ENCODE measurements at places on chromosomes 3 and 15. TPM values are rescaled to one million over a fixed set of nuclear protein-coding genes. Genes with fewer than 3 reads are reported as not detected.

DNA sequence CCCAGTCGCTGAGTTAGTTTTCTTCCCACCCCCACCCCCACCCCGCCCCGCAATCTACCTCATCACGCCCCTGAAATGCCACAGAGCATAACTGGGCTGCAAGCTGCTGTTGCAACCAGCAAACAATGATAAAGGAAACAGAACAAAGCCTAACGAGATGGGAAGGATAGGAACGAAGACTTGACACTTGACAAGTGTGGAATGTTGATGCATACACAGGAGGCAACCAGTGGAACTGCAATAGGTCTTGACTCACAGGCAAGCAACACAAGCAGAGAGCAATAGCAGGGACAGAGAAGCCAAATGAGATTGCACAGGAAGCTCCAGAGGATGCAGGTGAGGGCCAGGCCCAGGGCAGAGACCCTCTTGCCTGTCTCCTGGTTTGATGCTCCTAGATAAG lies 225.9 kb downstream of the IGSF11 start:
- no peak overlapping the region for H3K27ac ChIP-seq
- no peak overlapping the region for H3K4me3 ChIP-seq
- no peak for DNase-seq
- no peaks in the 10 kb centered on the region for H3K4me1 ChIP-seq

GRCh38 chr3:186680869-186681268 lies 15.1 kb downstream of the HRG start:
- no peak overlapping the region for H3K4me3 ChIP-seq
- H3K36me3 ChIP-seq = peaks cover 2% of the 10 kb centered on the region
- no peak for DNase-seq
- H3K4me1 ChIP-seq = no peaks in the 10 kb centered on the region
- H3K27me3 ChIP-seq = peaks cover 37% of the 10 kb centered on the region
- no peak overlapping the region for H3K27ac ChIP-seq

GRCh38 chr3:148991219-148992026 lies at the start of gene GYG1:
Gene GYG1 (plus strand): TSS chr3:148991540. CDS start chr3:148991641, 101 bp downstream.
- peak within 1 kb of the TSS; percentile 61 for H3K4me3 ChIP-seq
- H3K4me1 ChIP-seq = peaks cover 19% of the 10 kb centered on the region
- H3K36me3 ChIP-seq = peaks cover 12% of the 10 kb centered on the region
- no peaks in the 10 kb centered on the region for H3K27me3 ChIP-seq

- no peak for DNase-seq
- no peak overlapping the region for H3K4me3 ChIP-seq
- H3K36me3 ChIP-seq = no peaks in the 10 kb centered on the region
- H3K27ac ChIP-seq = no peak overlapping the region
- no peaks in the 10 kb centered on the region for H3K4me1 ChIP-seq
Measured at GRCh38 chr15:80328496-80328895, 75.7 kb upstream of the ARNT2 start.

DNA sequence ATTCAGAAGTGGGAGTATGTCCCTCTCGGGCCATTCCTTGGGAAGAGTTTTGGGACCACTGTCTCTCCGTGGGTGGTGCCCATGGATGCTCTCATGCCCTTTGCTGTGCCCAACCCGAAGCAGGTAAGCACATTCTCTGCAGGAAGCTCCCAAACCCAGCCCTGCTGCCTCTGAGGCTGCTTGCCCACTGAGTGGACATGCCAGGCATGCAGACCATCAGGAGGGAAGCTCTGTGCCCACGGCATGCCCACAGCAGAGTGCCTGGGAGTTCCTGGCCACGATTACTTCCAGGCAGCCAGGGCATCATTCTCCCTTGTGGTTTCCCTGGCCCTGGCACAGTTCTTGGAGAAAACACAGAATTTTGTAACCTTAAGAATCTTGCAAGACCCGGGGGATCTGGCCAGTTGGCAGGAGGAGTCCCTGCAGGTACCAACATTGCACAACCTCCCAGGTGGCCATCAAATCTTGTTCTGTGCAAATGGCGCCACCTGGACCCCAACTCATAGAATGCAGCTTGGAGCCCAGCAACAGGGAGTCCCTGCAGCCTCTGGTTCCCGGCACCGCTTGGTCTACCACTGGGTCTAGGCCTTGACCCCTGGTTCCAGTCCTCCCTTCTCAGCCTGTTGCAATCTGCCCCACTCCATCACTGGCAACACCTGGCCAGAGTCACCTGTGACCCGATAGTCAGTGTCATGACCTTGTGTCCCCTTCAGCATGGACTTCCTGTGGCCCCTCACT lies 20.4 kb downstream of the FAH start:
- H3K27me3 ChIP-seq = no peaks in the 10 kb centered on the region
- H3K4me1 ChIP-seq = no peaks in the 10 kb centered on the region
- peaks cover 11% of the 10 kb centered on the region for H3K36me3 ChIP-seq
- no peak overlapping the region for H3K27ac ChIP-seq
- no peak overlapping the region for H3K4me3 ChIP-seq

- H3K27ac ChIP-seq = no peak overlapping the region
- H3K4me1 ChIP-seq = peaks cover 61% of the 10 kb centered on the region
- no peak overlapping the region for H3K4me3 ChIP-seq
- no peaks in the 10 kb centered on the region for H3K36me3 ChIP-seq
Measured at GRCh38 chr3:112000966-112001365, 2.2 kb downstream of the TAGLN3 start.

GRCh38 chr15:85832394-85832793 lies 37.7 kb upstream of the KLHL25 start:
- H3K27me3 ChIP-seq = no peaks in the 10 kb centered on the region
- no peaks in the 10 kb centered on the region for H3K36me3 ChIP-seq
- H3K27ac ChIP-seq = no peak overlapping the region

DNA sequence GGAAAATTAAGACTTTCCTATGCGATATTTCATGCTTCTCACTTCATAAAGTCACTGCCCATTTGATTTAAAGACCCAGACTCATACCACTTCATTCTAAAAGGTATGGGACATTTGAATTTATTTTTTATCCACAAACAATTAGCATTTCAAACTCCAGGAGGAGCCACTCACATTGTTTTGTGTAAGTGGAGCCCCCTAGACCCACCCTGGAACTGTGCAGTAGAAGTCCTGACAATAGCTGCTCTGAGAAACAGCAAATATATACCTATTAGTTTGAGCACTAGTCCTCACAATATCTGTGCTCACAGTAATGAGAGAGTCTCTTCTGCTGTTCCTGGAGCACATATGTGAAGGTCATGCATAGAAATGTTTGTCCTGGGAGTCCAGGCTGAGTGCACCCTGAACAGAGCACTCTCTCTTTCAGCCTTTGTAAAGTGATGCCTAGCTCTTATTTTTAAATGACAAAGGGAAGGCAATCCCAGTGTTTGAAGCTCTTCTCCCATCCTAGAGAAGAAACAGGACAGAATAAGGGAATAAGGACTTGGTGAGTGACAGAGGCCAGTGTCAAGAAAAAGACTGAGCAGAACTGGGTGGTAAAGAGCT lies 127.5 kb upstream of the STRIT1 start:
- no peaks in the 10 kb centered on the region for H3K27me3 ChIP-seq
- no peak overlapping the region for H3K27ac ChIP-seq
- no peak overlapping the region for H3K4me3 ChIP-seq
- H3K4me1 ChIP-seq = no peaks in the 10 kb centered on the region
- H3K36me3 ChIP-seq = no peaks in the 10 kb centered on the region
- DNase-seq = no peak

GRCh38 chr3:174243171-174243570 lies 616.0 kb upstream of the NAALADL2 start:
- H3K4me1 ChIP-seq = no peaks in the 10 kb centered on the region
- H3K4me3 ChIP-seq = no peak overlapping the region
- no peak for DNase-seq
- H3K27ac ChIP-seq = no peak overlapping the region
- H3K36me3 ChIP-seq = no peaks in the 10 kb centered on the region

- H3K4me1 ChIP-seq = peaks cover 43% of the 10 kb centered on the region
- no peaks in the 10 kb centered on the region for H3K27me3 ChIP-seq
- H3K36me3 ChIP-seq = peaks cover 20% of the 10 kb centered on the region
- no peak overlapping the region for H3K4me3 ChIP-seq
- no peak overlapping the region for H3K27ac ChIP-seq
Measured at GRCh38 chr15:85642693-85643066, 152.0 kb downstream of the KLHL25 start.

DNA sequence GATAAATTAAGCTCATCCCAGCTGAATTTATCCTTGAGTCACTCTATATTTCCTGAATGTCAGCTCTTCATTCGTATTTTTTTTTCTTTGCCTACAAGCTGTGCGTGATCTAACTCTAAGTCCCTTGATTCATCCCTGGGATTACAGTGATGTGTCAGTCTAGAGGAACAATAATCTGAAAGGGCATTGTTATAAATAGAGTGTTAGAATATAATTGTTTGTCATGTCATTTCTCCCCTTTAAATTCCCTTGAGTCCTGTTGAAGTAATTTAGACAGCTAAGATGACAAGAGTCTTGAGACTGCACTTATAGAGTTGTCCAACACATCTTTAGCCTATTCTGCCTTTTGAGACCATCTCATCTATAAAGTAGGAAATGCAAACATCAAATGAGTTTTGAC lies 621.8 kb downstream of the ZIC1 start:
- H3K4me1 ChIP-seq = no peaks in the 10 kb centered on the region
- H3K27me3 ChIP-seq = no peaks in the 10 kb centered on the region
- H3K27ac ChIP-seq = no peak overlapping the region
- H3K4me3 ChIP-seq = no peak overlapping the region

GRCh38 chr3:60645801-60646200 lies 605.5 kb downstream of the FHIT start:
- H3K4me3 ChIP-seq = no peak overlapping the region

- H3K27ac ChIP-seq = no peak overlapping the region
- H3K4me1 ChIP-seq = no peaks in the 10 kb centered on the region
Measured at GRCh38 chr3:173703771-173704170, 306.2 kb downstream of the NLGN1 start.

DNA sequence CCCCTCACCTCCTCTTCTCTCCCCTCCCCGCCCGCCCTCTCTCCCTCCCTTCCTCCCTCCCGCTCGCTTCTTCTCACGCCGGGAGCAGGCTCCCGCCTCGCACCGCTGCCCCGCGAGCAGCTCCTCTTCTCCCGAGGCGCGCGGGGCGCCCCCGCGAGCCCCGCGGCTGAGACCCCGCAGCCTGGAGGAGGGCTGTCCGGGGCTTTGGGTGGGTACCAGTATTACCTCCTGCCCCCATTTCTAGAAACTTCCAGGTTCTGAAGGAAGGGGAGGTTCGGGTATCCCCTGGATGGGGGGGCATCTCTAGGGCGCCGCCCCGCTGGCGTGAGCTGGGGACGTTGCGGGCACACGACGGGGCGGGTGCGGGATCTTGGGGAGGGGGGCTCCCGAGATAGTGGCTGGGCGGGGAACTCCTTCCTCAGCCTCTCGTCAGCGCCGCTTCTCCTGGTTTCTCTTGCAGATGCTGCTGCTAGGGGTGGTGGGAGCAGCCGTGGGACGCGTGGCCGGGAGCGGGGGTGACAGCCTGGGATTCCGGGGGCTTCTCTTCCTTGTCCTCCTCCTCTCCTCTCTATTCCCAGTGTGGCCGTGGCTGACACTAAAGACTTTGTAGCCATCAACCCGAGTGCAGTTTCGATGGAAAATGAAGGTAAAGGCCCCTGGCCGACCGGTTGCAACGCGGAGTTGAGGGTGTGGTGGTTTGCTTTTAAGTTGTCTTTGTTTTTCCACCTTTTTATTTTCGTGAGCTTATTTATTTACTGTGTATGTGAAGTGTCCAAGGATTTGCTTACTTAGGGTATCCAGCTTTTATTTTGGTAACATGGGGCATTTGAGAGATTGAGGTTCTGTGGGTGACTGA lies 474 bp downstream of the ATP2C1 start:
- H3K4me1 ChIP-seq = peaks cover 34% of the 10 kb centered on the region
- DNase-seq = peak; percentile 51
- peak overlapping the region; percentile 94 for H3K4me3 ChIP-seq
- H3K36me3 ChIP-seq = peaks cover 3% of the 10 kb centered on the region
- peak overlapping the region; percentile 98 for H3K27ac ChIP-seq
- no peaks in the 10 kb centered on the region for H3K27me3 ChIP-seq

GRCh38 chr3:102441832-102442231 lies 7.0 kb downstream of the ZPLD1 start:
- H3K4me3 ChIP-seq = no peak overlapping the region
- H3K27me3 ChIP-seq = peaks cover 12% of the 10 kb centered on the region
- H3K36me3 ChIP-seq = no peaks in the 10 kb centered on the region
- no peaks in the 10 kb centered on the region for H3K4me1 ChIP-seq
- no peak for DNase-seq

GRCh38 chr15:75232252-75232813 lies 25.8 kb upstream of the GOLGA6C start:
- no peak overlapping the region for H3K4me3 ChIP-seq
- no peaks in the 10 kb centered on the region for H3K36me3 ChIP-seq
- H3K27me3 ChIP-seq = peaks cover 7% of the 10 kb centered on the region

GRCh38 chr3:153045150-153045549 lies 116.9 kb upstream of the RAP2B start:
- no peaks in the 10 kb centered on the region for H3K27me3 ChIP-seq
- DNase-seq = no peak
- no peak overlapping the region for H3K27ac ChIP-seq
- H3K4me3 ChIP-seq = no peak overlapping the region
- no peaks in the 10 kb centered on the region for H3K36me3 ChIP-seq
- peaks cover 3% of the 10 kb centered on the region for H3K4me1 ChIP-seq

DNA sequence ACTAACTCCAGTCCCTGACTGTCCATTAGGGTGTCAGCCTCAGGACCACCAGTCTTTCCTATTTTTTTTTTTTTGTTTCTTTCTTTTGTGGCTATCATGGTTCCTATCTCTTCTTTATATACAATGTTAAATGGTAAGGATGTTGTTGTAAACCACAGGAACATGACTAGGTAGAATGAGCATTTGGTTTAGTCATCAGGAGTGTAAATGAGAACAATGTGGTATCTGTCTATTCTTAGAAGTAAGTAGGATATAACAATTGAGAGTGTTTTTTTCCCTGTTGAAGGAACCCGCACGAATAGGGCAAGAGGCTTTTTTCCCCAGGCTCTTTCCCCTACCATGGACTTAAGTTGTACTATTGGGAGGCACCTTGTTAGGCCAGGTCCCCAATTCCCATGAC lies 880.3 kb upstream of the GBE1 start:
- H3K4me1 ChIP-seq = no peaks in the 10 kb centered on the region
- H3K27ac ChIP-seq = no peak overlapping the region
- no peaks in the 10 kb centered on the region for H3K27me3 ChIP-seq

- no peak overlapping the region for H3K4me3 ChIP-seq
- H3K36me3 ChIP-seq = no peaks in the 10 kb centered on the region
- no peak for DNase-seq
Measured at GRCh38 chr3:17030956-17031652, 146.3 kb downstream of the PLCL2 start.

- no peak overlapping the region for H3K27ac ChIP-seq
- H3K4me1 ChIP-seq = peaks cover 4% of the 10 kb centered on the region
- DNase-seq = no peak
- H3K36me3 ChIP-seq = no peaks in the 10 kb centered on the region
- no peak overlapping the region for H3K4me3 ChIP-seq
- H3K27me3 ChIP-seq = no peaks in the 10 kb centered on the region
Measured at GRCh38 chr3:178195824-178196223, 340.4 kb upstream of the KCNMB2 start.

The CCR9 gene
- total RNA-seq = not detected

The CILP gene
- not detected for total RNA-seq

The RPL32 gene
- 3,385 TPM for total RNA-seq

The GPR149 gene
- not detected for total RNA-seq

The MANF gene
- 108 TPM for total RNA-seq

The GPR160 gene
- 10.3 TPM for total RNA-seq

The PLS1 gene
- total RNA-seq = 5.3 TPM

The SCAMP5 gene
- total RNA-seq = 0.15 TPM

The TMCO5A gene
- not detected for total RNA-seq

Measured in activated naive CD4-positive, alpha-beta T cell treated with anti-CD3 and anti-CD28 coated beads for 36 hours (primary cell).